ENCODE measurements at places on chromosomes 6 and 20. TPM values are rescaled to one million over a fixed set of nuclear protein-coding genes. Genes with fewer than 3 reads are reported as not detected.

Gene NFS1
- total RNA-seq = 36.4 TPM

- DNase-seq = no peak
Observed at GRCh38 chr6:122289762-122290539, 109.5 kb upstream of the HSF2 start.

- no peak for DNase-seq
Observed at GRCh38 chr20:56506103-56506502, 18.4 kb upstream of the FAM209A start.

DNA sequence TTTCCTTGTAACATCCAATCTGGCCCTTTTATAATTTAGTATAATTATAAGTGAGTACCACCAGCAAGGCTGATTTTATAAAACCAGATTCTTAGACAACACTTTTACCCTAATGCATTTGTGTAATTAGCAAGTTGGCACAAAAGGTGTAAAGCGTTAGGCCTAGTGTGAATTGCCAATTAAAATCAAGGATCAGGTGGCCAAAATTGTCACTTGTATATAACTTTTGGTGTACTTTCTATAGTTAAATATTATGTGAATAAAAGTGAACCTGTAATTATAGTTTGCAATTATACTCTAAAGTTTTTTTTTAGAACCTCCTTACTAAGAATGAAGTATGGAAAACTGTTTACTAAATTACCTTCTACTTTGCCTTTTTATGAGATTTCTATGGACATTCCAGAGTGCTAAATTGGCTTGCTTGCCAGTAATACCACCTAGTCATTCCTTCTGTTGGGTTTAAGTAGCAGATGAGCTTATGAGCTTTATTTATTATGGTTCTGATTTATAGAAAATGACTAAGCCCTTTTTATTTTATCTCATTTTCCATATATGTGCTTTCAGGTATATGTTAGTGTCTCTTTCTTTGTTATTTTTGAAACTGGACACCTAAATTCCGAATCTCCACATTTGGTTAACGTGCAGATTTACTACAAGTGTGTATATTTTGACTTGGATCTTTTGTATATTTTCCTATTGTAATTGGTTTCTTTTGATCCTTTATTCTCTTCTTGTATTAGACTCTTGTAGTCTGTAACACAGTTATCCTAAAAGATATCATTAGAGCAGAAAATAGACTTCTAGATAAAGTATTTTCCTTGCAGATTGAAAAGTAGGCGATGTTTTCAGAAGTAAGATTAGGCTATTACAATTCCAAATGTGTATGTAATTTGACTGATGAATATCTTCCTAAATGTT, 3.9 kb downstream of the STXBP5 start:
- no peak for DNase-seq

Data from CD8-positive, alpha-beta memory T cell (primary cell).